ENCODE measurements at places on chromosomes 16 and 17. TPM values are rescaled to one million over a fixed set of nuclear protein-coding genes. Genes with fewer than 3 reads are reported as not detected.

SOCS3 gene
- total RNA-seq = 6.3 TPM

NPIPA3 gene
- not detected for total RNA-seq

PRKCB gene
- total RNA-seq = 0.57 TPM

COX11 gene
- 18.9 TPM for total RNA-seq

SLC52A1 gene
- total RNA-seq = 1.2 TPM

SNAI3 gene
- total RNA-seq = 0.95 TPM

DRC7 gene
- total RNA-seq = not detected

LGALS9B gene
- 20.8 TPM for total RNA-seq

WDR59 gene
- 25.1 TPM for total RNA-seq

KCNJ18 gene
- total RNA-seq = not detected

EIF5A gene
- total RNA-seq = 324 TPM

RAB37 gene
- total RNA-seq = 1.6 TPM

KRT31 gene
- total RNA-seq = not detected

DOC2A gene
- not detected for total RNA-seq

MYH11 gene
- total RNA-seq = 306 TPM

TMC5 gene
- total RNA-seq = 0.11 TPM

PROCA1 gene
- total RNA-seq = 1.1 TPM

ADAM11 gene
- total RNA-seq = not detected

ABCC12 gene
- total RNA-seq = not detected
